ENCODE measurements at places on chromosomes 11 and 22.

GRCh38 chr11:114782650-114783310 is 104.5 kb downstream of the NXPE2 start:
- no peak overlapping the region for H3K27ac ChIP-seq
- H3K27me3 ChIP-seq: no peaks in the 10 kb centered on the region
- H3K4me1 ChIP-seq: no peaks in the 10 kb centered on the region
- H3K4me3 ChIP-seq: no peak overlapping the region

DNA sequence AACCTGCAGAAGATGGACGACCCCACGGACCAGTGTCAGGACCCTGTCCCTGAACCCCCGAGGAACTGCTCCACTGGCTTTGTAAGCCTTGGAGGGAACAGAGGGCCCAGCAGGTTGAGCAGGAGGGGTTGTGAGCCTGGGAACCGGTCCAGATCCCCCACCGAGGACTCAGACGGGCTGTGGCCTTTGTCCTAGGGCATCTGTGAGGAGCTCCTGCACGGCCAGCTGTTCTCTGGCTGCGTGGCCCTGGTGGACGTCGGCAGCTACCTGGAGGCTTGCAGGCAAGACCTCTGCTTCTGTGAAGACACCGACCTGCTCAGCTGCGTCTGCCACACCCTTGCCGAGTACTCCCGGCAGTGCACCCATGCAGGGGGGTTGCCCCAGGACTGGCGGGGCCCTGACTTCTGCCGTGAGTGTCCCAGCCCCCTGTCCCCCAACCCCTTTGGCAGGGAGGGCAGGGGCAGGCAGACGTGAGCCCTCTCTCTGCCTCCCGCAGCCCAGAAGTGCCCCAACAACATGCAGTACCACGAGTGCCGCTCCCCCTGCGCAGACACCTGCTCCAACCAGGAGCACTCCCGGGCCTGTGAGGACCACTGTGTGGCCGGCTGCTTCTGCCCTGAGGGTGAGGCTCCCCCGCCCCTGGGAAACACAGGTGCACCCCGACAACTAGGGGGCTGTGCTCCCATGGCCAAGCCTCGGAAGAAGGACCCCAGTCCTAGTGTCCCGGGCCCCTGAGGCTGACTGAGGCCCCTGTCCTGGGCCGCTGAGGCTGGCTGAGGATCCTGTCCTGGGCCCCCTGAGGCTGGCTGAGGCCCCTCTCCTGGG is 6.4 kb downstream of the MUC5AC start:
- DNase-seq: no peak
- H3K36me3 ChIP-seq: no peaks in the 10 kb centered on the region
- H3K4me3 ChIP-seq: no peak overlapping the region
- no peaks in the 10 kb centered on the region for H3K4me1 ChIP-seq
- no peaks in the 10 kb centered on the region for H3K27me3 ChIP-seq
- H3K27ac ChIP-seq: no peak overlapping the region

DNA sequence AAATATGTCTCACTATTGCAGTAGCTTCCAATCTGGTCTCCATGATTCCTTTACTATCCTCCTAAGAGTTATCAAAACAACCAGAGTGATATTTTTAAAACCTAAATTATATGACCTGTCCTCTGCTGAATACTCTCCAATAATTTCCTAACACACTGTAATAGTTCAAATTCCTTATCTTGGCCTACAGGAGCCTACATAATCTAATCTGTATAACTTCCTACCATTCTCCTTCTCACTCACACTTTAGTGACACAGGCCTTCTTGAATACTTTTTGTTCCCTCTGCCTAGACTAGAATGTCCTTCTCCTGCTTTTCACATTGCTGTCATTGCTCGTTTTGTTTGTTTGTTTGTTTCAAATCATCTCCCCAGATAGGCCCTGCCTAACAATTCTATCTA is 9.4 kb downstream of the FHIP1B start:
- H3K36me3 ChIP-seq: peaks cover 41% of the 10 kb centered on the region
- no peak overlapping the region for H3K27ac ChIP-seq
- H3K4me3 ChIP-seq: no peak overlapping the region
- peaks cover 7% of the 10 kb centered on the region for H3K4me1 ChIP-seq
- no peak for DNase-seq

GRCh38 chr22:25942856-25943411 is 200.9 kb downstream of the MYO18B start:
- H3K36me3 ChIP-seq: no peaks in the 10 kb centered on the region
- no peak overlapping the region for H3K4me3 ChIP-seq
- DNase-seq: no peak
- H3K27ac ChIP-seq: no peak overlapping the region
- H3K4me1 ChIP-seq: no peaks in the 10 kb centered on the region
- H3K27me3 ChIP-seq: peaks cover 32% of the 10 kb centered on the region

GRCh38 chr11:6027501-6027900 is 3.1 kb downstream of the OR56A1 start:
- peaks cover 8% of the 10 kb centered on the region for H3K27me3 ChIP-seq
- H3K27ac ChIP-seq: no peak overlapping the region
- H3K4me3 ChIP-seq: no peak overlapping the region

DNA sequence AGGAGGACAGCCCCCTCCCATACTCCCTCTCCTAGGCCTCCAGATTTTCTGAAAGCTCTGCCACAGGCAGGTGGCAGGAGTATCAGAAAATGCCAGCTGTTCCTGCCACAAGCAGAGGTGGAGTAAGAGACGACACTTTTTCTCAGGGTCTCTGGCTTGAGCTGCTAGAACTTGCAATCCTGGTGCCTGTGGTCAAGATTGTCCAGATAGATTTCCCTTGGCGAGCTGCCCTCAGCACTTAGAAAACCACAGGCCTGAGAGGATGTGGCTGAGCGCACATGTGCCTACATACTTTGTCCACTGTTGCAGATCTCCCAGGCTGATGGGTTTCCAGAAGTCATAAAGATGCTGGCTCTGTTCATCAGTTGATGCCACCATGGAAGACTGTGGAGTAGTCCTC is 65.7 kb upstream of the NAV2 start:
- DNase-seq: peak; percentile 7
- H3K36me3 ChIP-seq: no peaks in the 10 kb centered on the region
- H3K4me1 ChIP-seq: no peaks in the 10 kb centered on the region
- no peak overlapping the region for H3K4me3 ChIP-seq

DNA sequence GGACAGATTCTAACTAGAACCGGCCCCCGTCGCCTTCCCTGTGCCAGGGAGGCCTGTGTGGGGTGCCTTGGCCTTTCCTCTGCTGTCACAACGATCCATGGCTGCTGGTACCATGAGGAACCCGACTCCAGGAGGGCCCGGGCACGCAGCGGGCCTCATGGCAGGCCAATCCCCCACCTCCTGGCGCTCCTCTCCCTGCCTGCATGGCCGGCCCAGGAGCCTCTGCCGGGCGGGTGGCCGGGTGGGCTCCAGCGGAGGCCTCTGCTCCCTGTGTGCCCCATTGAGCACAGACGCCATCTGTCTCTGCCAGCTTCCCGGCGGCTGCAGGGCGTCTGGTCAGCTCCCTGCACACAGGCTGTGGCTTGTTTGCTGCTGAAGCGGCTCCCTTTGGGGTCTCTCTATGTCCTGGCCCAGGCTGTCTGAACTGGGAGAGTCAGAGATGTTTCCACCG is 86.5 kb downstream of the MYEOV start:
- H3K27ac ChIP-seq: no peak overlapping the region
- DNase-seq: no peak
- no peaks in the 10 kb centered on the region for H3K27me3 ChIP-seq
- no peaks in the 10 kb centered on the region for H3K36me3 ChIP-seq

DNA sequence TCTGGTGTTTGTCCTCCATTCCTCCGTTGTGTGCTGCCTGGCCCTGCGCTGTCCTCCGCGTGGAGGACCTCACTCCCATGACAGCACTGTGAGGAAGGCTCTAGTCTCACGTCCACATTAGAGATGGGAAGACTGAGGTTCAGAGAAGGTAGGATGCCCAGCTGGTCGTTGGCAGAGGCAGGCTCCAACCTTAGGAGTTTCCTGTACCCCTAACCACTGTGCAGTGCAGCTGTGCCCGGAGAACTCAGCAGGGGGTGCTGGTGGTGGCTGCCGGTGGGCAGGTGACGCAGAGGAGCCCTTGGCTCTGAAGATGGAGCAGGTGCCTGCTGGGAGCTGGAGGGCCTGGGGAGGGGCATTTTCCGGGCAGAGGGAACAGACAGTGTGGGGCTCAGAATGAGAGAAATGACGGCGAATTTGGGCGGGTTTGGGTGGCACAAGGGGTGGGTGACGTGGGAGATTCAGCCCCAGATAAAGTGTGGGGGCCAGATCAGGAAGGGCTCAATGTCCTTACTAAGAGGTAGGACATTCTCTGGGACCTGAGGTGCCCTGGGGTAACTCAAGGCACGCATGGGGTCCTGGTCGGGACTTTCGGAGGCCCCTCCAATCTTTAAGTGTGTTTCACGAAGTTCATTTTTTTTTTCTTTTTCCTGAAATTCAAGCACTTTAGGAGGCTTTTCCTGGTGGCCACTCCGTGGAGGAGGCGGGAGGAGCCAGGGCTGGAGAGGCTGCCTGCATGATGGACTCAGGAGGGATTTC is 535.0 kb downstream of the TBC1D22A start:
- no peak overlapping the region for H3K27ac ChIP-seq
- H3K4me3 ChIP-seq: no peak overlapping the region
- DNase-seq: no peak
- H3K27me3 ChIP-seq: no peaks in the 10 kb centered on the region

- no peaks in the 10 kb centered on the region for H3K27me3 ChIP-seq
- no peak overlapping the region for H3K4me3 ChIP-seq
- H3K27ac ChIP-seq: peak overlapping the region; percentile 6
- peaks cover 2% of the 10 kb centered on the region for H3K36me3 ChIP-seq
- peaks cover 19% of the 10 kb centered on the region for H3K4me1 ChIP-seq
Observed at GRCh38 chr11:6735306-6735705, 36.5 kb downstream of the OR2AG2 start.

DNA sequence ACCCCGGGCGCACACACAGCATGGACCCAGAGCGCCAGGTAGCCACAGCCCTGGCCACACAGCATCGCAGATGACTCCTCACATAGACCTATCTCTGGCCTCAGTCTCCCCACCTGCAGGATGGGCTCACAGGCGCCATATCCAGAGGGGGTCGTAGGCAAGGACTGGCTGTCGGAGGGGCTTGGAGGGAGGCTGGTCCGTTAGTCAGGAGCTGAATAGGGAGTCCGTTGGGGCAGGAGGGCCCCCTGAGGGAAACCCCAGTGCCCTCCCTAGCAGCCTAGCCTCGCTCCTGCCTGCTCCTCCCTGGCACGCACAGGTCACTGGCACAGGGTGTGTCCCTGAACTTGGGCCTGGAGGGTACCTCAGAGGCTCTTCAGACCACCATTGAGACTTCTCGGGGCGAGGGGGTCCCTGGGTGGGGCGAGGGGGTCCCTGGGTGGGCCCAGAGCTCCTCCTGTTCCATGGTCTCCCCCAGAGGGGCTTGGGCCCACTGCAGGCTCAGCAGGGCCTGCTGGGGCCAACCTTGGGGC is 2.0 kb downstream of the PLXNB2 start:
- H3K27ac ChIP-seq: peak overlapping the region; percentile 64
- no peaks in the 10 kb centered on the region for H3K27me3 ChIP-seq
- H3K36me3 ChIP-seq: no peaks in the 10 kb centered on the region
- peaks cover 88% of the 10 kb centered on the region for H3K4me1 ChIP-seq

DNA sequence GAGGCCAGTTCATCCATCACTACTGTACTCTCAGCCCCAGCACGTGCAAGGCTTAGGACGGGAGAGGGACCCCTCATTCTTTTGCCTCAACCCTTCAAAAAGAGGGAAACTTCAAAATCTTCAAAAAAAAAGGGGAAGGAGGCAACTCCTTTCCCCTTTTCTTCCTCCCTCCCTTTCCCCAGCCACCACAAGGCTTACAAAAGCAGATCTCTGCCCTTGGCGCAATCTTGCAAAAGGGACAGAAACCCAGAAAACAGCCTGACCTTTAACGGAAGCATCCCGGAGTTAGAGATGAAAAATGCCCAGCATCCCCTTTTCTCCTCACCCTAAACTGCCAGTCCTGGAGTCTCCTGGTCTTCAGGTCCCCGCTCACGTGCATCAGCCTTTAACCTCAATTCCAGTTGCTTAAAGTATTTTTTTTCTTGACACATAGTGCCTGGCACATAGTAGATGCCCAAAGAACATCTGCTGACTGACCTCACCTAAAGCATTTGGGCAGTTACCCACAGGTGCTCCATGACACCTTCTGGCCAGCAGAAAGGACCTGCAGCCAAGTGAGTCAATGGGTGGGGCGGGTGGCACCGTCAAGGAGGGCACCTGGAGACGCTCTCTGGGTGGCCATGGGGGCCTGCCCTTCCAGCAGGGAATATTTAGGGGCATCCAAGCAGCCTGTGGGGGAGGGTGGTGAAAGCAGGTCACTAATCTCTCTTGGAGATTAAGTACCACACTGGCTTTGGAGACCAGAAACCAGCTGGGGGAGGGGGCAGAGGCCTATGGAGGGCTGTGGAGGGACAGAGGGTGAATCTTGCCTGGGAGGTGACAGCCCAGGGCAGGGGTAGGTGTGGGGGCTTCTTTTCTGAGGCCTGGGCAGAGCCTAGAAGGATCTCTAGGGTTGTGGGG is 16.3 kb downstream of the NECTIN1 start:
- H3K4me1 ChIP-seq: no peaks in the 10 kb centered on the region
- H3K36me3 ChIP-seq: no peaks in the 10 kb centered on the region
- DNase-seq: peak; percentile 41

DNA sequence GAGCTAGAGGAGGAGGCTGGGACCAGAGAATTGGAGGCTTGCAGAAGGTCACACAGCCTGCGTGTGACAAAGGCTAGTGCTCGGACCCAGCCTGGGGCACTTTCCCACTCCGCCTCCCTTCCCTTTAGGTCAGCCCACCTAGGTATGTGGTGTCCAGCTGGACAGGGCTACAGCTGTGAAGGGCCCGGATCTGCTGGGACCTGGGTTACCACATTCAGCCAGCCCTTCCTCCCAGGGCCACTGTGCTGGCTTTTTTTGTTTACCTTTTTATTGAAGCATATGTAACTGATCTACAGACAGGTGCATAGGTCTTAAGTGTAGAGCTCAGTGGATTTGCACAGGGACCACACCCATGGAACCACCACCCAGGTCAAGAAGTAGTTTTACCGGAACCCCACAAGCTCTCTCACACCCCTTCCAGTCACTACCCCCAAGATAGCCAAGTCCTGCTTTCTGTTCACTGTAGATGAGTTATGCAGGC is 8.7 kb downstream of the CAPN5 start:
- no peak overlapping the region for H3K4me3 ChIP-seq
- H3K27ac ChIP-seq: no peak overlapping the region

- H3K4me3 ChIP-seq: no peak overlapping the region
- no peak overlapping the region for H3K27ac ChIP-seq
- no peaks in the 10 kb centered on the region for H3K4me1 ChIP-seq
- H3K27me3 ChIP-seq: no peaks in the 10 kb centered on the region
- no peak for DNase-seq
Observed at GRCh38 chr11:60777572-60777971, 7.6 kb upstream of the MS4A10 start.

- H3K36me3 ChIP-seq: no peaks in the 10 kb centered on the region
- peaks cover 38% of the 10 kb centered on the region for H3K4me1 ChIP-seq
- no peak overlapping the region for H3K27ac ChIP-seq
- peak overlapping the region; percentile 95 for H3K4me3 ChIP-seq
- DNase-seq: peak; percentile 54
- H3K27me3 ChIP-seq: no peaks in the 10 kb centered on the region
Observed at GRCh38 chr11:2992997-2993325, 832 bp upstream of the NAP1L4 start.

GRCh38 chr11:117877120-117877784 is 794 bp upstream of the FXYD6 start:
- peaks cover 48% of the 10 kb centered on the region for H3K4me1 ChIP-seq
- H3K27me3 ChIP-seq: peaks cover 35% of the 10 kb centered on the region
- H3K4me3 ChIP-seq: peak overlapping the region; percentile 44
- no peak overlapping the region for H3K27ac ChIP-seq

GRCh38 chr11:64538501-64538951 is 52.5 kb upstream of the SLC22A12 start:
- H3K36me3 ChIP-seq: no peaks in the 10 kb centered on the region
- H3K27ac ChIP-seq: no peak overlapping the region
- peaks cover 43% of the 10 kb centered on the region for H3K4me1 ChIP-seq
- H3K27me3 ChIP-seq: no peaks in the 10 kb centered on the region
- peak; percentile 90 for DNase-seq
- peak overlapping the region; percentile 36 for H3K4me3 ChIP-seq

- H3K27ac ChIP-seq: no peak overlapping the region
- DNase-seq: no peak
Observed at GRCh38 chr11:57279116-57279515, 42.1 kb upstream of the APLNR start.

All from common myeloid progenitor, CD34-positive (primary cell).